Left ventricle myocardium superior (tissue), 1 donor: ENCODE measurements at places on chromosomes 6 and 20. TPM values are rescaled to one million over a fixed set of nuclear protein-coding genes. Genes with fewer than 3 reads are reported as not detected.

ZBTB22 gene
- 11.1 TPM for total RNA-seq

CTAGE9 gene
- not detected for total RNA-seq

DPPA5 gene
- total RNA-seq, result not detected

SLC17A1 gene
- total RNA-seq, result not detected

VGLL2 gene
- total RNA-seq, result not detected

CDSN gene
- not detected for total RNA-seq

DNA sequence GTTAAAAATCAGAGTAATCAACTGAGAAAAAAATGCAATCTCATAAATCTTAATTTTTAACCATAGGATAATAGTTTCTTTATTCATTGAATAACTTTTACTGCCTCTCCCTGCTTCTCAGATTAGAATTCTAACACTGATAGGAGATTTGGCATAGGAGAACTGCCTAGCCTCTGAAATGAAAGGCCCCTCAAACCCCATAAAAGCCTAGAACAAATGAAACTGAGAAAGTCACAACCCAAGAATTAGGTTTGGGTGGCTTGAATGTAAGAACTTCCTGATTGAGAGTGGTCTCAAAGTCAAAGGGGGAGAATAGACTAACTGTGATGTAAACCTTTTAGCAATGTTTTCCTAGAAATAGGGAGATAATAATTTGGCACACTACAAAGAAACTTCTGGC is 52.2 kb downstream of the SAMD5 start:
- no peak for DNase-seq

DNA sequence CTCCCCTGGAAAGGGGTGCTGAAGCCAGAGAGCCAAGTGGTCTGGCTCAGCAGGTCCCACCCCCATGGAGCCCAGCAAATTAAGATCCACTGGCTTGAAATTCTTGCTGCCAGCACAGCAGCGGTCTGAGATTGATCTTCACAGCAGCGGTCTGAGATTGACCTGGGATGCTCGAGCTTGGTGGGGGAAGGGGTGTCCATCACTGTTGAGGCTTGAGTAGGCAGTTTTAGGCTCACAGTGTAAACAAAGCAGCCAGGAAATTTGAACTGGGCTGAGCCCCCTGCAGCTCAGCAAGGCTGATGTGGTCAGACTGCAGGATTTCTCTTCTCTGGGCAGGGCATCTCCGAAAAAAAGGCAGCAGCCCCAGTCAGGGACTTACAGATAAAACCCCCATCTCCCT is 41.3 kb upstream of the B3GAT2 start:
- DNase-seq, result no peak

GRCh38 chr6:24740861-24741260 is 21.9 kb upstream of the C6orf62 start:
- no peak for DNase-seq

DNA sequence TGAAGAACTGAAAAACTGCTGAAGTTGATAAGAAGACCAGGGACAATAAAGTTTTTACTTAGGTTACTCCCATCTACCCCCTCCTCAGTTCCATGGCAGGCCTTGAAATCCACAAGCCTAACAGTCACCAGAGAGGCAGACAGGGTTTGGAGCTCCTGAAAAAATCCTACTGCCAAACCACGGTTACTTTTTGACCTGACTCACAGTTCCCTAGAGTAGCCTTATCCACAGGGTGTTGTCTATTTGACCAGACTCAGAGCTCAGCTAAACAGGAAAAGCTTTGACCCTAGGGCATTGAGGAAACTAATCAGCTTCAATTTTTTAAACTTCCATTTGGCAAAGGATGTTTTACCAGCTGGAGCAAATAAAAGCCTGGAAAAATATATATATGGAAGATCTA is 257.7 kb upstream of the NT5E start:
- no peak for DNase-seq

DNA sequence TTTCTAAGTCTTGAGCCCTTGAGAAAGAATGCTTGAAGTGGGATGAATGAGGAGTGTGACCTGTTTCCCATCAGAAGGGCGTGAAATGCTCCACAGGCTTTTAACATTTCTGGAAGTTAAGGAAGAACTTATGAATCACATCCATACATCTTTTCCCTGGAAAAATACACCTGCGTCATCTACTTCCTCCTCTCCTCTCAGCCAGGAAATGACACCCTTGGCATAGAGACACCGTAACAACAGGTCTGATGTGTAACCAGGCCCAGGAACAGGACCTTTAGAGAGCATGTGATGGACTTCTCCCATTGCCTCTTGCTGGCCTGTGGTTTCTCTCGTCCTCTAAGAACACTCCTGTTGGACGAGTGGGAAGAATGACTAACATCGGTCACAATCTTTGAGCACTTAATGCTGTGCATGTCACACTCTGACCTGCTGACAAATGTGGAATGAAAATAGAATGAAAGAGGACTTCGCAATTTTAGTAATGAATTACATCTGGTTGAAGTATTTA is 28.5 kb upstream of the CITED2 start:
- DNase-seq, result no peak
